Naive thymus-derived CD8-positive, alpha-beta T cell (primary cell): ENCODE measurements at places on chromosomes 5 and 9.

GRCh38 chr5:143208781-143209510 is 194.5 kb downstream of the NR3C1 start:
- H3K4me3 ChIP-seq, result no peak overlapping the region
- DNase-seq, result no peak
- peaks cover 36% of the 10 kb centered on the region for H3K36me3 ChIP-seq
- H3K27ac ChIP-seq, result peak overlapping the region; percentile 0
- no peaks in the 10 kb centered on the region for H3K27me3 ChIP-seq
- no peaks in the 10 kb centered on the region for H3K4me1 ChIP-seq

- H3K27ac ChIP-seq, result no peak overlapping the region
- H3K4me3 ChIP-seq, result no peak overlapping the region
- DNase-seq, result no peak
Measured at GRCh38 chr5:24566933-24567332, 77.8 kb downstream of the CDH10 start.

DNA sequence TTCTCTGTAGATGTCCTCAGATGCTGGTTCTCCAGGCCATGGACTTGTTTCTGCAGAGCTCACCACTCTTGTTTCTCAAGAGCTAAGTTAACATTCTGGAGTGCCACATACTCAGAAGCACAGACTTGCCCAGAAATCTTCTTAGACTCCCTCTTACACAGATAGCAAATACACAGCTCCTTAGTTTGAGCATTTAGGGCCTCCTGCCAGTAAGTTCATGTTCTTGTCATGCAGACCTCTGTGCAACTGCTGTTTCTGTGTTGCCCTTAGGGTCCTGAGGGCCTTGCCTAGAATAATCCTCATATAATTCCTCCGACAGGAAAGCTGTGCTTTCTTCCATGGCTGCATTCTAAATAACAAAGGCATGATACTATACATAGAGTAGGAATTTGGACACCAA is 1.3 kb upstream of the PTPDC1 start:
- no peak for DNase-seq
- peaks cover 22% of the 10 kb centered on the region for H3K36me3 ChIP-seq
- H3K27me3 ChIP-seq, result no peaks in the 10 kb centered on the region
- peak overlapping the region; percentile 37 for H3K27ac ChIP-seq

DNA sequence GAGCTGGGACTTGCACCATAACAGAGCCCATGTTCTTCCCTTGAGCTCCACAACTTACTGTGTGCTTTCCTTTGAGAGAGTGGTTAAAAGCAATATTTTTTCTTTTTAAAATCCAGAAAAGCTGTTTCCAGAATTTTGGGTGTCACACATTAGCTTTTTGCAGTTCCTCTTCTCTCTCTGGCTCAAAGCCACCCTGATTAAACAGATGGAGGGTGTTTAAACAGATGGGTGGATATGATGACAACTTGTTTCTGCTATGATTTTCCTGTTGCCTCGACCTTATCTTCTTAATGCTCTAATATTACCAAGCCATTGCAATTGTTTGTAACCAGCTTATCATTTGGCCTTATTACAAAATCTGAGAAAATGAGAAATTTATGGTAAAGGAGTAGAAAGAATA is 22.9 kb upstream of the CFAP95 start:
- no peak overlapping the region for H3K27ac ChIP-seq
- H3K4me1 ChIP-seq, result no peaks in the 10 kb centered on the region
- DNase-seq, result no peak
- no peaks in the 10 kb centered on the region for H3K36me3 ChIP-seq

DNA sequence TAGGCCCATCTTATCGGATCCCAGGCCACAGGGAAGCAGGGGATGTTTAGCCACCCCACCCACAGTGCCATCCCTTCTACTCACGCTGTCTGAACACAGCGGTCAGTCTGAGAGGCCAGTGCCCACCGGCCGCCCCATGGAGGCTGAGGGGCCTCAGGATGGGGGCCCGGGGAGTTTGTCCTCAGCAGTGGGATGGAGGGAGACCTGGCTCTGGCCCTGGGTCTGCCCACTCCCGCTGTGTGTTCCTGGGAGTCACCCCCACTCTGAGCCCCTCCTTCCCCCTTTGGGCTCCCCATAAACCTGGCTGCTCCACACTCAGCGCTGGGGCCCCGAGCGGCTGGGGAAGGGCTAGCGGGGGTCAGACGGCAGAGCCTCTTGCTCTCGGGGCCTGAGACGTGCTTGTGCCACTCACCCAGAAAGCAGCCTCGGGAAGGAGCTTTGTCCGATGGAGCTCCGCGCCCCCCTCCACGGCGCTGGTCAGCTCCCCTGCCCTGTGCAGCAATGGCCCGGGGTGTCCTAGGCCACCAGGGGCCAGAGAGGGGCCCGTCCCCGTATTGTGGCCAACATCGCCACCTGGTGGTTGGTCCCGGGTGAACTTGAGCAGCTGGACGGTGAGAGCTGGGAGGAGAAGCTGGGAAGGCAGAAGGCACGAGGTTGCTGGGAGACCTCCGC is 10.9 kb upstream of the LAMC3 start:
- no peak for DNase-seq
- H3K27ac ChIP-seq, result no peak overlapping the region
- no peak overlapping the region for H3K4me3 ChIP-seq
- H3K4me1 ChIP-seq, result peaks cover 9% of the 10 kb centered on the region

GRCh38 chr5:31759925-31760324 is 121.0 kb downstream of the PDZD2 start:
- H3K4me1 ChIP-seq, result peaks cover 4% of the 10 kb centered on the region
- no peak overlapping the region for H3K4me3 ChIP-seq
- peaks cover 2% of the 10 kb centered on the region for H3K27me3 ChIP-seq

- no peak for DNase-seq
- H3K4me1 ChIP-seq, result no peaks in the 10 kb centered on the region
- H3K27ac ChIP-seq, result no peak overlapping the region
- peaks cover 1% of the 10 kb centered on the region for H3K36me3 ChIP-seq
- H3K27me3 ChIP-seq, result peaks cover 2% of the 10 kb centered on the region
- no peak overlapping the region for H3K4me3 ChIP-seq
Measured at GRCh38 chr9:21244836-21245235, 5.0 kb upstream of the IFNA14 start.

DNA sequence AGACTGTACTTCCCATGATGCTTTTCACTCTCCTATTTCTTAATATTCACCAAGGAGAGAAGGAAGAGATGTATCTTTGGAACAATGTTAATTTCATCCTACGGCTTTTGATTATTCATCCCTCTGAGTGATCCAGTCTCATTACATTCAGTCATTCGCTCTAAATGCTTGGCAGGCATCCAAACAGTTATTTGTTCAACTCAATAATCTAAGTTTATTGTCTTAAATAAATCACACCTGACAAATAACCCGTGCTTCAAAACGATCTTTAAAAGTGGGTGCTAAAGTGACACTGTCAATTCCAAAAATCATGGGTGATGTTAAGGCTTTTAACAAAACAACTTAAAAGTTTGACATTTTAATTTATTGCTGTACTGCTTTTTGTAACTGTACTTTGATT is 233.1 kb downstream of the RASEF start:
- no peaks in the 10 kb centered on the region for H3K4me1 ChIP-seq
- DNase-seq, result no peak
- H3K27me3 ChIP-seq, result no peaks in the 10 kb centered on the region
- no peak overlapping the region for H3K4me3 ChIP-seq
- H3K36me3 ChIP-seq, result no peaks in the 10 kb centered on the region
